GM23338 (cell line): ENCODE measurements at places on chromosomes 7 and 10. TPM values are rescaled to one million over a fixed set of nuclear protein-coding genes. Genes with fewer than 3 reads are reported as not detected.

FIS1 gene
- total RNA-seq = 95.4 and 131 TPM in 2 replicates

HOXA13 gene
- not detected in 2 replicates for total RNA-seq

TMEM213 gene
- total RNA-seq = 0.08 TPM in 1 of 2 replicates, not detected in the other

AOC1 gene
- total RNA-seq = 0.47 TPM in 1 of 2 replicates, not detected in the other

GSDME gene
- 8.3 and 9.7 TPM in 2 replicates for total RNA-seq

UPK3B gene
- total RNA-seq = 3.0 and 5.2 TPM in 2 replicates

DNA sequence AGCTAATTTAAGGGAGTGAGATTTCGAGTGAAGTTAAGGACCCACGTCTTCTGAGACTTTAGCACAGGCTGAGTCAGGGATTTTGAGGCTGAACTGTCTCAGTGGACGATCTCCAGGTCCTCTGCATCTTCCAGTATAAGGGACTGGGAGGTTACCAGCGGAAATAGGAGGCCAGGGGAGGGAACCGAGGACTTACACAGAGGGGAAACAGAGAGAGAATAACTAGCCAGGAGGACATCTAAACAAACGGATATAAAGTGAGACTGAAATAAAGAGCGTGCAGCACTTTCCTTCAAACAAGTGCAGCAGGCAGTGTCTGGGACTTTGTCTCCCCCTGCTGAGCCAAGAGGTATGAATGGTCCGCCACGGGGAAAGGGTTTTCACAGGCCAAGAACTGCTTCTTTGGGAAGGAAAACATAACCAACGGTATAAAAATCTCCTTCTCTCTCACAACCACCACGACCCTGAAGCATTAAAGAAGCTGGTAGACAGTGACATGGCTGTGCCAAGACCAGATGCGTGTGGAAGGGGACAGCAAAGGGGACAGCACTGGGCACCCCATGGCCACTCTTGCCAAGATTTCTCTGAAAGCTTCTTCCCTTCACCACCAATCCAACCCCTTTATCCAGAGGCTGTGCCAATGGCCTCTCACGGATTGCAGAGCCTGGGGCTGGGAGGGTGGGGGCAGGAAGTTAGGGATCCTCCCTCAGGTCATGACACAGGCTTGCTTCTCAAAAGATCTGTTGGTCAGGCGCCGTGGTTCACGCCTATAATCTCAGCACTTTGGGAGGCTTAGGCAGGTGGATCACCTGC lies 72.0 kb downstream of the SLC37A3 start:
- no peaks in the 10 kb centered on the region for H3K36me3 ChIP-seq
- H3K4me3 ChIP-seq = no peak overlapping the region
- no peak overlapping the region for H3K27ac ChIP-seq
- peaks cover 30% of the 10 kb centered on the region for H3K4me1 ChIP-seq
- DNase-seq = peak; percentile 72
- H3K27me3 ChIP-seq = no peaks in the 10 kb centered on the region

- H3K4me1 ChIP-seq = peaks cover 15% of the 10 kb centered on the region; the same call in 1 of the 2 replicates
- no peak overlapping the region for H3K4me3 ChIP-seq
- H3K36me3 ChIP-seq = no peaks in the 10 kb centered on the region
- H3K27ac ChIP-seq = no peak overlapping the region
- no peaks in the 10 kb centered on the region for H3K27me3 ChIP-seq
Observed at GRCh38 chr7:135239263-135239662, 5.6 kb downstream of the STRA8 start.

DNA sequence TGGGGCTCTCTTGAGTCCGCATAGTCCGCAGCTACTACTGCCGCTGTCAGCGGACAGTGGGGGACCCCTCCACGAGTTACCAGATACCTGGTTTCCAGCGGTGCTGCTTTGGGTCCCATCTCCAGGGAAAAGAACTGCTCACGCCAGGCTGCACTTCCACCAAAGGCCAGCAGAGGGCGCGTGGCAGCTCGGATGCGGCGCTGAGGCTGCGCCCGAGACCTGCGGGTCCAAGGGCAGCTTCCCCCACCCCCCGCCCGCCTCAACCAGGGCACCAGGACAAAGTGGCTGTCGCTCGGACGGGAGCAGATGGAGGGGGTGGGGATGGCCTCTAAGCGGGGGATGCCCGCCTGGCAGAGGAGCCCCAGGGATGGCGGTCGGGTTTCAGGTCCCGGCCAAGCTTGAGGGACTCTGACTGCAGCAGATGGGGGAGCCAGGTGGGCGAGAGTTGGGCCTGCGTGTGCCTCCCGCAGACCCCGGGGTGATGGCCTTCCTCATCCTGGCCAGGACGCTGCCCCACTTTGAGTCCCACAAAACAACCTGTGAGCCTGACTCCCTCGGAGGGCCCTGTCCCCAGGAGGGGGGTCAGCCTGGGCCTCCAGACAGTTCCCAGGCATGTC lies 23.8 kb upstream of the ZNF735 start:
- H3K36me3 ChIP-seq = peaks cover 5% of the 10 kb centered on the region; the same call in 1 of the 2 replicates
- DNase-seq = peak; percentile 19
- no peak overlapping the region for H3K27ac ChIP-seq
- H3K4me1 ChIP-seq = no peaks in the 10 kb centered on the region
- H3K4me3 ChIP-seq = no peak overlapping the region

DNA sequence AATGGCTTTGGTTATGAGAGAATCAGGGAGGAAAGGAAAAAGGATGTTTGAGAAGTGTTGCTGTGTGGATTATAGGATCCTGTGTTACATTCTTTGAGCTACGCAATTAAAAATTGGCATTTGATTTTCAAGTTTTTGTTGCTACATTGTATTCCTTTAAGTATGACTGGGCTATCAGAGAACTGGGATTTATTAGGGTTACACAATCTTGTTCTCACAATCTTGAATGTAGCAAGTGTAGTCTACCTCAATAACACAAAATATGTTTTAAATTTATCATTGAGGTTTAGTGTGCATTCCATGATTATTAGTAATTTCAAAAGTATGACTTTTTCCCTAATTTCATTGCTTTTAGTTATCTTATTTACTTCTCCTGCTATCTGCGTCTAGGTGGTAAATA lies 113.9 kb downstream of the CACNB2 start:
- H3K27ac ChIP-seq = no peak overlapping the region
- H3K4me1 ChIP-seq = no peaks in the 10 kb centered on the region
- H3K4me3 ChIP-seq = no peak overlapping the region
- no peaks in the 10 kb centered on the region for H3K27me3 ChIP-seq
- no peaks in the 10 kb centered on the region for H3K36me3 ChIP-seq
- no peak for DNase-seq

GRCh38 chr10:118569882-118570252 lies 25.6 kb downstream of the PRLHR start:
- no peaks in the 10 kb centered on the region for H3K27me3 ChIP-seq
- no peak overlapping the region for H3K27ac ChIP-seq
- H3K4me1 ChIP-seq = 0 out of 2 replicates have a peak, but pooled peaks cover 5% of the 10 kb centered on the region
- no peak overlapping the region for H3K4me3 ChIP-seq

GRCh38 chr10:90734415-90734814 lies 123.4 kb downstream of the HTR7 start:
- H3K4me3 ChIP-seq = no peak overlapping the region
- H3K27me3 ChIP-seq = no peaks in the 10 kb centered on the region
- 0 out of 2 replicates have a peak, but pooled peaks cover 3% of the 10 kb centered on the region for H3K4me1 ChIP-seq
- DNase-seq = peak; percentile 26
- no peaks in the 10 kb centered on the region for H3K36me3 ChIP-seq
- no peak overlapping the region for H3K27ac ChIP-seq

GRCh38 chr10:690372-691161 lies 1.1 kb upstream of the DIP2C start:
- H3K36me3 ChIP-seq = no peaks in the 10 kb centered on the region
- H3K4me1 ChIP-seq = peaks cover 9% of the 10 kb centered on the region; the same call in 1 of the 2 replicates
- H3K27me3 ChIP-seq = peaks cover 26% of the 10 kb centered on the region
- no peak overlapping the region for H3K27ac ChIP-seq
- peak overlapping the region; percentile 71 for H3K4me3 ChIP-seq
- no peak for DNase-seq

DNA sequence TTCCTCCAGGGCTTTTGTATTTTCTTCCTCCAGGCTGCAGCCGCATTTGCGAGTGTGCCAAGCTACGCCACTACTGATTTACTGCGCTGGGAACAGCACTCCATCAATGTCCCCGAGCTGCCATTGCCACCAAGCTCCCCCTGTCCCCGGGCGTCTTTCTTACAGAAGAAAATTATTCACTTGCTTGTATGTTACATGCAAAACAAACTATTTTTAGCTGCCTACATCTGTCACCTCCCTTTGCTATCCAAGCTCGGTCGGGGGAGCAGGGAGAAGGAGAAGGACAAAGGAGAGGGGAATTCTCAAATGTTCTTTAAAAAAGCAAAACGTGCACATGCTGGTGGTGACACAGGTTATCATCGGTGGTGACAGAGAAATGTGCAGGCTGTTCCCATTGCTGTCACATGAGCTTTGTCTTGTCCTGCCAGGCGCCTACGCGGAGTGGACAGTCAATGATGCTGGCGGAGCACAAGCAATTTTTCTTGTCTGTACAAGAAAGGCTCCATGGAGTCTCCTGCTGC lies 93.1 kb downstream of the ADARB2 start:
- H3K4me1 ChIP-seq = no peaks in the 10 kb centered on the region
- H3K4me3 ChIP-seq = no peak overlapping the region
- no peak for DNase-seq
- no peak overlapping the region for H3K27ac ChIP-seq
